ENCODE measurements at places on chromosomes 12 and 14.

DNA sequence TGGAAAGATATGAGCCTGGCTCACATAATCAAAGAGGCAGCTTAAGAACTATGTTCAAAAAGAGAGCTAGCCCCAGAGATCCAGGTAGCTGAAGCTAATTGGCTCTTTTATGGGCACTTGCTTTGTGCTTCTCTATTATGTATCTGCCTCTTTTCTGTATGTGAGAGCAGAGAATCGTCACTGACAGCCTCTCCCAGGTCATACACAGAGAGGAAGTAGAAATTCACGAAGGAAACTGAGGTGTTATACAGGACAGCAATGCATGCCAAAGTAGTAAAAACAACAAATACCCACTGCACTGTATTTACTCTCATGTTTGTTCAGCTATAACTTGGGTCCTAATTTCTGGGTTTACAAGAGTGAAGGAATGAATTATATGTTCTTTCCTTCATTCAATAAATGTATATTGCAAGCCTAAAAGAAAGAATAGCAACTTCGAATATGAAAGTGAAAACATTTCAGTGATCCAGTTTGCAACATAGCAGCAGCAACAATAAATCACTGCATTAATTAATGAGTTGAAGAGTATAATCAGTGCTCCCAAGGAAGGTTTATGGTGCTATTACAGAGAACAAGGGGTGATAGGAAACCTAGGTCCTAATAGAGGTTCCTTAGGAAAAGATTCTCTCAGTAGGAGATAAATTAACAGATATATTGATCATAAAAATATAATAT lies 47.1 kb upstream of the ATXN7L3B start:
- no peak for DNase-seq

- no peak for DNase-seq
Observed at GRCh38 chr14:64919618-64920017, 5.4 kb downstream of the CHURC1 start.

GRCh38 chr12:65624554-65625086 lies 199.7 kb upstream of the HMGA2 start:
- DNase-seq: no peak

- DNase-seq: no peak
Observed at GRCh38 chr12:75270157-75270556, 60.0 kb downstream of the CAPS2 start.

DNA sequence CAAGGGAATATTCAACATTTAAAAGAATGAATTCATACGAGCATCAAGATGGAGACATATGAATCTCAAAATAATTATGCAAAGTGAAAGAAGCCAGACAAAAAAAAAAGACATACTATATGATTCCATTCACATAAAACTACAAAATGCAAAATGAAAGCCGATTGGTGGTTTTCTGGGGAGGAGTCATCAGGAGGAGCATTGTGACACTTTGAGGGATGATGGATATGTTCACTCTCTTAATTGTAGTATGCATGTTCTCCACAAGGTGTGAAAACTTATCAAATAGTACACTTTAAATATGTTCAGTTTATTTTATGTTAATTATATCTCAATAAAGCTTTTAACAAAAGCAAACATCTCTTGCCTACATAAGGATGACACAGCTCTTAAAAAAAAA lies 13.5 kb downstream of the OLR1 start:
- DNase-seq: no peak
